ENCODE measurements at places on chromosomes 2 and 18. TPM values are rescaled to one million over a fixed set of nuclear protein-coding genes. Genes with fewer than 3 reads are reported as not detected.

DNA sequence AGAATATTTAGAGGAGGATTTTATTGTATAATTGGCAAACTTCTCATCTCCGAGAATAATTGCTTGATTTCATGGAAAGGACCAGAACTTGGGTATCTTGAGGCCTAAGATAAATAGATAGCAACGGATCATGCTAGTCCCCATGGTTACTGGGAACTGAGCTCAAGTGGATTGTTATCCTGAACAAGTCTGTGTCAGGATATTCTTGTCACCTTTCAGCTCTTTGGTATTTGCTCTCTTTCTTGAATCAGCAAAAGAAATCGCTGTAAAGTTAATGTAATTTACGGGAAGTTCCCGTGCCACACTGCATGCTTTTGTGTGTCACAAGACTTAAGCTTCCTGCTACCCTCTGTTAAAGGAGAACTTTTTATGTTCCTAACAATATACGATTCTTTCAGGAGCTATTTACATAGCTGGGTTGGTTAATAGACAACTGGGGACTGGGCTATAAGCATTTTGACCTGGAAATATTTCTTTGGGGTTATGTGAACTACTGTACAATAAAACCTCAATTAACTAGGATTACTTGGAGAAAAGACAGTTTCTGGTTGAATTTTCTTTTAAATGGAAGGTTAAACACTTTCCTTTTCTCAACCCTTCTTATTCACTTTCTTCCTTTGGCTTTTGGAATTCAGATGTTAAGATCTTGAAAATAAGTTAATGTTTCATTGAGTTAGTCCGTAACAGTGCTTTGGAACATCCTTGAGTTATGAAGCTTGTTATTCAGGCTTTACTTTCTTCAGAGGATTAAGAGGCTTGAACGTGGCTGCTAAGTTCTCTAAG, 151.2 kb downstream of the FMNL2 start:
- H3K27ac ChIP-seq, result peak overlapping the region; percentile 72
- peaks cover 24% of the 10 kb centered on the region for H3K4me1 ChIP-seq
- H3K27me3 ChIP-seq, result no peaks in the 10 kb centered on the region
- DNase-seq, result no peak

HOXD1 gene
- total RNA-seq, result 4.1 TPM

DNA sequence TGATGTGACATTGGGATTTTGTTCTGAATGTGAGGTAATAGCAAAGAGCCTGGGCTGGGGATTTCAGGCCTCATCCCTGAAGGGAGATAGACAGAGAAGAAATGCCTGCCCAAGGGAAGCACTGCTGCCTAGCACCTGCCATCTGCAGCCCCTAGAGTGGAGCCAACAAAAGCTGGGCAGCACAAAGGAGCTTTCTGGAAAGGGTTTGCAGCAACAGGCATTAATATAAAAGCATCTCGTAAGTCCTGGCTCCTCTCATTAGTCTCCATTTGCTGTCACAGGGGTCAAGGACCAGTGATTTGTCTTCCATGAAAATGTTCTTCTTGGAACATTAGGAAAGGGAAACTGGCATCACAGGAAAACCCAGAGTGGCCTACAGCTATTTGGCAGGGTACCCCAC, 157.2 kb upstream of the SLC14A2 start:
- H3K27me3 ChIP-seq, result no peaks in the 10 kb centered on the region
- no peak for DNase-seq
- H3K4me3 ChIP-seq, result no peak overlapping the region
- H3K27ac ChIP-seq, result no peak overlapping the region
- no peaks in the 10 kb centered on the region for H3K4me1 ChIP-seq

DNA sequence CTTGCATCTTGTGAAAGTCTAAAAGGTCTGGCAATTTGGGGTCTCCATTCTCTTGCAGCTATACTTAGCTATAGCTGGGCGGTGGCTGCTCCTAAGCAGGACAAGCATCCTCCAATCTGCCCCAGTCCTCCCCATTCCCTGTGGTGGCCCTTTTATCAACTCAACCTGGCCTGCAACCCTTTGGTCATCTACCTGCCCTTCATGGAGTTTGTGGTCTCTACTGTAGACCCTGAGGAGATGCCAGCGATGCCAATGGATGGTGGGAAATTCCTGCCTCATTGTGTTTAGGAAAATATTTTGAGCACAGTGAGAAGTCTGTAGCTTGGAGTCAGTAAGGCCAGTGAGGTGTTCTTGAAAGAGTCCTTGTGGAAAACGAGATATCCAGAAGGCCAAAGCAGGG, 143.4 kb downstream of the CAPN13 start:
- no peak overlapping the region for H3K4me3 ChIP-seq
- H3K27me3 ChIP-seq, result no peaks in the 10 kb centered on the region
- H3K27ac ChIP-seq, result no peak overlapping the region
- H3K36me3 ChIP-seq, result no peaks in the 10 kb centered on the region

DNA sequence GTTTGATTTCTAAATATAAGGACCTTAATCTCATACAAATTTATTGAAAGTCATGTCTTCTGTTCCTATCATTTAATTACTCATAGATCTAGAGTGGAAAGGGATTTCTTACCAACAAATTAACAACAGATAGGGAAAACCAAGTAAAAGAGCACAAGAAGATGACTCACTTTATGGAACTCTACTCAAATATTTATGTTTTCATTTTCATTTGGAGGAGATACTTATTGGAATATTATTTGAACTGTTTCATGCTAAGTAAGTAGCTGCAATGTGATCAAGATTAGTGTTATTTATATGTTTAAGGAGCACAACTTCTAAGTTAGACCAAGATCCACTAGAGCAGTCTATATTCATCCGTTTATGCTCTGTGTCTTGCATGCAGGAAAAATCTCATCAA, 1.3 kb downstream of the NT5C1B start:
- DNase-seq, result no peak
- H3K27me3 ChIP-seq, result no peaks in the 10 kb centered on the region
- no peaks in the 10 kb centered on the region for H3K4me1 ChIP-seq
- no peak overlapping the region for H3K4me3 ChIP-seq
- H3K27ac ChIP-seq, result no peak overlapping the region

DNA sequence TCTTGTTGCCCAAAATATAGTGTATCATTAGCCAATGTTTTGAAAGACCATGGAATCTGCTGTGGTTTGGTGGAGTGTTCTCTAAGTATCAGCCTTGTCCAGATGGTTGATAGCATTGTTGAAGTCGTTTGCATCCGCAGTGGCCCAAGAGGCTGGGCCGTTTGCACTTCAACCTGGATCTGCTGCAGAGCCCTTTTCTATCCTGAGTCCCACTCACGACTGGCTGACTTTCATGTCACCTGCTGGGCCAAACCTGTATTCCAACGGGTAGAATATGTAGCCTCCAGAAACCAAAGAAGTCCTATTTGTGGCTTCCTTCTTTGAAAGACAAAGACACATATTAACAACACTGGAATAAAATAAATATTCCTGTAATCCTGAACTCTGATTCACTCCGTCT, 1154.1 kb downstream of the RPIA start:
- H3K27ac ChIP-seq, result no peak overlapping the region
- DNase-seq, result no peak
- no peak overlapping the region for H3K4me3 ChIP-seq
- H3K4me1 ChIP-seq, result no peaks in the 10 kb centered on the region
- peaks cover 16% of the 10 kb centered on the region for H3K27me3 ChIP-seq

GRCh38 chr18:8966821-8967220, 135.7 kb upstream of the NDUFV2 start:
- no peaks in the 10 kb centered on the region for H3K4me1 ChIP-seq
- no peak overlapping the region for H3K27ac ChIP-seq
- DNase-seq, result no peak
- no peaks in the 10 kb centered on the region for H3K27me3 ChIP-seq
- no peaks in the 10 kb centered on the region for H3K36me3 ChIP-seq
- H3K4me3 ChIP-seq, result no peak overlapping the region

DNA sequence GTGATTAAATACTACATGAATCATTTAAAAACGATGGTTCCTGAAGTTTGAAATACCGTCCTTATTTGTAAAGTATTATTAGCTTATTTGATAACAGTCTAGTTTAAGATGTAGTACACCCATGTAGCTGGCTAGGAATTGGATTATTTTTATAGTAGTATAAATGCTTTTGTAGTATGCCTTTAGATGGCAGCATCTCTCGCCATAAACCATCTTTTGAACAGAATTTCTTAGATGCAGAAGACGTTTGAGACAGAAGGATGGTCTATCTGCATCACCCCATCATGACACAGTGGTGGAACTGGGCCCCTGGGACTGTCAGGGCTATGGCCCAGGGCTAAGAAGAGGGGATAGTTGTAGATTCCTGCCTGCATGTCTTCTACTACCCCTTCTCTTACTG, 152.7 kb downstream of the WDSUB1 start:
- no peaks in the 10 kb centered on the region for H3K27me3 ChIP-seq
- no peak overlapping the region for H3K4me3 ChIP-seq
- H3K4me1 ChIP-seq, result peaks cover 74% of the 10 kb centered on the region
- no peaks in the 10 kb centered on the region for H3K36me3 ChIP-seq

OSBPL6 gene
- total RNA-seq, result 2.6 TPM

DNA sequence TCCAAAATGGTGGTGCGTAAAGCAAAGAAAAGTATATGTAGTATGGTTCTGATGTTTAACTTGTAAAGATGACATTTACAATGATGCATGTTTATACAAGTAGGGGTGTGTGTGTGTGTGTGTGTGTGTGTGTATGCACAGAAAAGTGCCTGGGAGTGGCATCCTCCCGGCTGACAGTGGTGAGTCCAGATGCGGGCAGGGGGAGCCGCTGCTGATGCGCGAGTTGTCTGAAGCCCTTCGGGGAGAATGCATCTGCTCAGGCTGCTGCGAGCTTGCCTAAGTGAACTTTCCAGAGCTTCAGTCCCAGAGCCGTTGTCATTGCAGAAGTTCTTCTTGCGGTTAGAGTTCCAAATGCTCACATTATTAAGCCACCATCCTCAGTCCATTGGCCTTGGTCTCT, 429.7 kb upstream of the HS6ST1 start:
- H3K4me3 ChIP-seq, result no peak overlapping the region
- peaks cover 3% of the 10 kb centered on the region for H3K27me3 ChIP-seq
- no peak overlapping the region for H3K27ac ChIP-seq
- no peak for DNase-seq

DNA sequence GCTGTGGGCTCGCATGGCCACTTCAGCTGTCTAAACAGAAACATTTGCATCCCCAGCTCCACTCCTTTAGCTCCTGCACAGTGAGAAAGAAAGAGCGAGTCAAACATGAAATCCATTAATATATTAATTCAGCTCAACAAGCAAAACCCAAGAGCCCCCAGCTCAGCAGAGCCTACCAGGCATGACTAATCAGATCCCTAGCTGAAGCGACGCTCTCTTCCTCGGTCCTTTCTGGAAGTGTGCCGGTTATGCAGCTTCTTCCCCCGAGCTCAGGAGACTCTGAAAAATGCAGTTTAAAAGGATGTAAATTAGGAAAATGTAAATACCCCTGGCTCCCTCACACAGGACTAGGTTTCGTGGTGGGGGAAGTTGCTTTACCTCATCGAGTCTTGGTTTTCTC, 221.5 kb downstream of the ANKRD30B start:
- H3K4me1 ChIP-seq, result no peaks in the 10 kb centered on the region
- DNase-seq, result no peak
- H3K4me3 ChIP-seq, result no peak overlapping the region
- H3K36me3 ChIP-seq, result no peaks in the 10 kb centered on the region
- H3K27me3 ChIP-seq, result no peaks in the 10 kb centered on the region

KCNJ3 gene
- total RNA-seq, result not detected

DNA sequence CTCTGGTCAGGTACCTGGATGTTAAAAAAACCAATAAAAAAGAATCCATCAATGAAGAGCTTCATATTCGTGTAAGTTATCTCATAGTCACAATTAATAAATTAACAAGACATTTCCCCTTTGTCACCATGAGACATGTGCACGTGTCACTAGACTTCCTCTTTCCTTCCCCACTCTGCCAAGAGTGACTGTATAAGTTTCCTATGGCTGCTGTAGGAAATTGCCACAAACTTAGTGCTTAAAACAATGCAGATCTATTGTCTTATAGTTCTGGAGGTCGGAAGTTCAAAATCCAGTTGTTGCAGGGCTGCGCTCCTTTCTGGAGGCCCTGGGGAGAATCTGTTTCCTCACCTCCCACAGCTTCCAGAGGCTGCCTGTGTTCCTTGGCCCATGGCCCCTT, 35.8 kb downstream of the SLC9A4 start:
- H3K4me3 ChIP-seq, result no peak overlapping the region
- H3K36me3 ChIP-seq, result no peaks in the 10 kb centered on the region
- no peaks in the 10 kb centered on the region for H3K27me3 ChIP-seq
- no peak overlapping the region for H3K27ac ChIP-seq

- H3K36me3 ChIP-seq, result peaks cover 8% of the 10 kb centered on the region
- H3K27me3 ChIP-seq, result no peaks in the 10 kb centered on the region
These were observed 118.8 kb downstream of the MGAT5 start for GRCh38 chr2:134372611-134373131.

GRCh38 chr2:51650769-51651168, 618.8 kb upstream of the NRXN1 start:
- DNase-seq, result no peak
- no peaks in the 10 kb centered on the region for H3K4me1 ChIP-seq
- no peak overlapping the region for H3K4me3 ChIP-seq
- H3K27me3 ChIP-seq, result no peaks in the 10 kb centered on the region
- H3K27ac ChIP-seq, result no peak overlapping the region
- H3K36me3 ChIP-seq, result no peaks in the 10 kb centered on the region

DOK6 gene
- total RNA-seq, result 5.9 TPM

- DNase-seq, result no peak
- H3K36me3 ChIP-seq, result no peaks in the 10 kb centered on the region
- peaks cover 5% of the 10 kb centered on the region for H3K4me1 ChIP-seq
- H3K4me3 ChIP-seq, result no peak overlapping the region
- H3K27ac ChIP-seq, result no peak overlapping the region
These were observed 106.5 kb upstream of the COL5A2 start for GRCh38 chr2:189285962-189286645.

DNA sequence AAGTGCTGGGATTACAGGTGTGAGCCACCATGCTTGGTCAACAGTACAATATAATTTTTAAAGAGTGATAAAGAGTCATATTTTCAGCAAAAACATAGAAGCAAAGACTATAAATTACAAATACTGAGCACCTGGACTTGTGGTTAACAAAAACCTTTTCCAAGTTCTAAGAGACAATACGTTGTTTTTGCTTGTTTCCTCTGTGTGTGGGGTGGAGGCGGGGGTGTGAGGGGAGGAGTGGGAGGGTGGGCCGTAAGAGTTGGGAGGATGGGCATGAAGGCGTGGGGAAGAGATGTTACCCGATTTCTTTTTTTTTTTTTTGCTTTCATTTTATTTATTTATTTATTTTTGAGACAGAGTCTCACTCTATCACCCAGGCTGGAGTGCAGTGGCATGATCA, 78.0 kb upstream of the WIPF1 start:
- no peaks in the 10 kb centered on the region for H3K4me1 ChIP-seq
- H3K36me3 ChIP-seq, result no peaks in the 10 kb centered on the region
- DNase-seq, result no peak
- no peak overlapping the region for H3K27ac ChIP-seq

- H3K4me1 ChIP-seq, result no peaks in the 10 kb centered on the region
- no peak for DNase-seq
- H3K36me3 ChIP-seq, result no peaks in the 10 kb centered on the region
- no peak overlapping the region for H3K4me3 ChIP-seq
- no peak overlapping the region for H3K27ac ChIP-seq
These were observed 70.6 kb upstream of the PPM1B start for GRCh38 chr2:44098050-44098449.

SLC4A3 gene
- 2.9 TPM for total RNA-seq

FBXO48 gene
- 1.8 TPM for total RNA-seq

All from upper lobe of right lung (tissue), 1 donor.